ENCODE measurements at places on chromosomes 6 and 20. TPM values are rescaled to one million over a fixed set of nuclear protein-coding genes. Genes with fewer than 3 reads are reported as not detected.

SUMO4 gene
- total RNA-seq: 18.7 TPM

WFDC5 gene
- not detected for total RNA-seq

PCK1 gene
- not detected for total RNA-seq

MTRF1L gene
- 20.5 TPM for total RNA-seq

FNDC11 gene
- total RNA-seq: 0.49 TPM

LAMA2 gene
- total RNA-seq: 0.93 TPM

ATG5 gene
- 33.8 TPM for total RNA-seq

ZNF831 gene
- total RNA-seq: 6.4 TPM

IMPG1 gene
- not detected for total RNA-seq

CHRNA4 gene
- not detected for total RNA-seq

ID4 gene
- not detected for total RNA-seq

COL20A1 gene
- not detected for total RNA-seq

FAM217A gene
- not detected for total RNA-seq

SIGLEC1 gene
- total RNA-seq: not detected

LY6G5B gene
- total RNA-seq: 27.5 TPM

VARS2 gene
- 39.2 TPM for total RNA-seq

ADISSP gene
- total RNA-seq: 24.9 TPM

OTOR gene
- total RNA-seq: not detected

LPA gene
- total RNA-seq: 0.02 TPM

PROKR2 gene
- total RNA-seq: not detected

NKX2-4 gene
- total RNA-seq: not detected

TREM1 gene
- total RNA-seq: not detected

PDRG1 gene
- total RNA-seq: 12.7 TPM

C6orf163 gene
- 4.0 TPM for total RNA-seq

SPATA25 gene
- total RNA-seq: 0.49 TPM

HLA-DQB2 gene
- total RNA-seq: 7.1 TPM

RCAN2 gene
- 6.4 TPM for total RNA-seq

C6orf15 gene
- total RNA-seq: not detected

PAX1 gene
- not detected for total RNA-seq

MICAL1 gene
- 88.4 TPM for total RNA-seq

OVOL2 gene
- total RNA-seq: not detected

TOX2 gene
- total RNA-seq: 17.2 TPM

Measured in T-helper 1 cell treated with Interleukin-12 subunit alpha and Interleukin-12 subunit beta and Interleukin-4 antibody, amounts not matched to agents 30 ng/mL and 1 ng/mL, for 36 hours (primary cell).